ENCODE measurements at places on chromosomes 6 and 20.

GRCh38 chr6:167770291-167770955, 56.3 kb upstream of the AFDN start:
- no peak for DNase-seq

DNA sequence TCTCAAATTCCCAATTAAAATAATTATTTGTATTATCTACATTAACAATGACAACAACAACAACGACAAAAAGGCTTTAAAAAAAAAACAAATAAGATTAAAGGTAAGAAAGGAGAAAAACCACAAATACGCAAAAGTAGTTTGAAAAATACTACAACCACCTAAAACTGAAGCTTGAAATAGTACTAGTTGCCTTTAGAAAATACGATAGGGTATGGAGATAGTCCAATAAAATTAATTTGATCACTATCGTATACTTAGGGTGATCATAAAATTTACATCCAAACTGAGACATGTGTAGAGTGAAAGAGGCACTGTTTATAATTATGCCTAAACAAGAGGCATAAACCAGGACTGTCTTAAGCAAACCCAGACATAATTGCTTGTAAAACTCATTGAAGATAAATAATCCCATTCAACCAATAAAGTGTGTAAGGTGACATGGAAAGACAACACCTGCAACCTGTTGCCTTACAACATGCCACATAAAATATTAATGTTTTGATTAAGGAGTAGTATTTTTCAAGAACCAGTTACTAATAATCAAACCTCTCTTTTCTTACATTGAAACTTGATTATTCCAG, 22.7 kb downstream of the REPS1 start:
- no peak for DNase-seq

DNA sequence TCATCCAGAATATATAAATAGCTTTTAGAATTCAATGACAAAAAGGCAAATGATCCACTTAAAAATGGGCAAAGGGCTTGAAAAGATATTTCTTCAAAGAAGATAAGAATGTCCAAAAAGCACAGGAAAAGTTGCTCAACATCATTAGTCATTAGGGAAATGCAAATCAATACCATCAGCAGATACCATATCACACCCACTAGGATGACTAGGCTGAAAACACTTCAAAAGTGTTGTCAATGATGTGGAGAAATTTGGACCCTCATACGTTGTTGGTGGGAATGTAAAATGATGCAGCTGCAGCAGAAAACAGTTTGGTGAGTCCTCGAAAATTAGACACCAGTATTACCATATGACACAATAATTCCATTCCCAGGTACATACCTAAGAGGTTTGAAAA, 303.6 kb upstream of the SLC35B3 start:
- DNase-seq: no peak

DNA sequence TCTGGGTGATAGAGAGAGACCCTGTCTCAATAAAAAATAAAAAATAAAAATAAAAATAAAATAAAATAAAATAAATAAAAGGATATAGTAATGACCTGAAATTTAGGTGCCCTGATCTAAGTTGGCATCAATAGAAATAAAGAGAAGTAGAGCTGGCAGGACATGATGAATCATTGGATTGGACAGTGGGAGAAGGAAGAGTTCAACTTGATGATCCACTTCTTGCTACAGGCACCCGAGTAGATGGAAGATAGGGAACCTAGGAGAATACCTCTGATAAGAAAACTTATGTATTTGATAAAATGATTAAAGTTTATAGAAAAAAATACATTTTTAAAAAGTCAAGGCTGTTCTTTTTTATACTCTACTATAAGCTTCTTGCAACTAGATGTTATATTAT, 79.0 kb downstream of the ADTRP start:
- no peak for DNase-seq

Data from NT2/D1 (cell line).